ENCODE measurements at places on chromosomes 4 and X. TPM values are rescaled to one million over a fixed set of nuclear protein-coding genes. Genes with fewer than 3 reads are reported as not detected.

DNA sequence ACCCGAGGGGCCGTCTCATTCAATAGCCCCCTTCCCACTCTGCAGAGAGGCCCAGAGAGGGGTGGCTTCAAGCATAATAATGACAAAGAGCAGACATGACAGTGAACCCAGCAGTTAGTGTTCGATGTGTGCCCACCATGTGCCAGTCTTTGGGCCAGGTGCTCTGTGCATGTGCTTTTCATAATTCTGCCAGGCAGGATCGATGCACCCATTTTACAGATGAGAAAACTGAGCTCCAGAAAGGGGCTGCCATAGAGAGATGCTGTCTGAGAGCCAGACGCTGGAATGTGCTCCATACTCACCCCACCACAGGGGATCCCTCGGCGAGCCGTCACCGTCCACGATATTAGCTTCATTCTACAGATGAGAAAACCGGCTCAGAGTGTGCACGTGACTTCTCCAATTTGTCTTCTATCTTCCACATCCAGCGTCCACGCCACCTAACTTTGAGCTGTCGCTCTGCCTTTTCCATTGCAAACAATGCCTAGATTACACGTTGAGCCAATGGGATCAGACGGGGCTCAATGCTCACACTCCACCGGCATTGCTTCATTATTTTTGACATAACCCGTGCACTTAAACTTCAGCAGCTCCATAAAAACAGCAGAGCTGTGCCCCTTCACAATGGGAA, 8.2 kb downstream of the ADRA2C start:
- no peak for DNase-seq
- no peak overlapping the region for H3K27ac ChIP-seq
- H3K27me3 ChIP-seq: no peaks in the 10 kb centered on the region
- no peaks in the 10 kb centered on the region for H3K36me3 ChIP-seq

DNA sequence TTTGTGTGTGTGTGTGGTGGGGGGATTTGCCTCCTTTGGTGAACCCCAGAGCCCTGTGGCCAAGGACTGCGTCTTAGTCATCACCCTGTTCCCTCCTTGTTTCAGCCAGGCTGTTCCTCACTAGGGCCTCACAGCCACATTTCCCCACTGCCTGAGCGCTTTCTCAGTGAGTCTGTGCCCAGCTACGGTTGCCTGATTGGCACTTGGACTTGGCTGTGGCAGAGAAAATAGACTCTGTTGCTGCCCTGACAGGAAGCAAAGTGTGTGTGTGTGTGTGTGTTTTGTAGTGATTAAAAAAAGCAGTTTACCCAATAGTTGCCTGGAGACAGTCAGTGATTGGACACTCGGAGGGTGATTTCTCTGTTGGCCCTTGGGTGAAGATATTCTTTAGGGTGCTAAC, 113.0 kb downstream of the UCHL1 start:
- H3K4me3 ChIP-seq: no peak overlapping the region
- no peak overlapping the region for H3K27ac ChIP-seq
- H3K4me1 ChIP-seq: peaks cover 8% of the 10 kb centered on the region
- no peaks in the 10 kb centered on the region for H3K27me3 ChIP-seq

DNA sequence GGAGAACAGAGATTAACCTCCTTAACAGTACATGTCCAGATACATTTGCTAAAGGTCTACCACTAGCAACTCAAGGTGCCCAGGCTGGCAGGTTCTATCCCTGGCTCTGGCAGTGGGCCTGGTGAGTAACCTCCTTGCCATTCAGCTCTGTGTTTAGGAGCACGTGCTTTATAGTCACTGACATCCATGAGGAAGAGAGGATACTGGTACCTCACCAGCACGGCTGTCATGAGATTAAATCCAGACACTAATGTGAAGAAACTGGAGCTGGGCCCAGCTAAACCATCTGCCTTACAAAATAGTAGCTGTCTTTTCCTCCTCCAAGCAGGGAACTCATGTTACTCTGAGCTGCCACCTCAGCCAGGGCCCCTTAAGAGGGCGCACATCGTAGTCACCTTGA, 45.3 kb downstream of the GPRASP3 start:
- DNase-seq: no peak
- H3K4me3 ChIP-seq: no peak overlapping the region
- H3K27me3 ChIP-seq: no peaks in the 10 kb centered on the region
- no peaks in the 10 kb centered on the region for H3K4me1 ChIP-seq
- H3K27ac ChIP-seq: no peak overlapping the region

DNA sequence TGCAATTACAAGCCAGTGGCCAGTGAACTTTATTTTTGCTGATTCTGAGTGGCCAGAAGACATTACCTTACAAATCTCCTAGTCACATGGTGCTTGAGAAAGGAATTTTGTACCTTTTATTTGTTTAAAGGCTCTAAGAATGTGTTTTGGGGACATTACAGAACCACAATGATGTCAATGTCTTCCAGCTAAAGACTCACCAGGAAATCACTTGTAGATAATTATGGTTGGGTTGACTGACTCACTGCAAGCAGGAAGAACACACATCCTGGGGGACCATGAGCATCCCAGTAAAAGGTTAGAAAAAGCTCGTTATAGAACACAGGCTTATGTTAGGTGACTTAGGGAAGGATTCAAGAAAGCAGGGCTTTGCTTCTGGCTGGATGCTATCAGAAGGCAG, 119.4 kb upstream of the FAM9B start:
- H3K36me3 ChIP-seq: no peaks in the 10 kb centered on the region
- DNase-seq: no peak
- no peak overlapping the region for H3K4me3 ChIP-seq
- no peak overlapping the region for H3K27ac ChIP-seq
- H3K27me3 ChIP-seq: no peaks in the 10 kb centered on the region
- peaks cover 8% of the 10 kb centered on the region for H3K4me1 ChIP-seq

GRCh38 chr4:176653401-176654220, 139.1 kb downstream of the VEGFC start:
- no peaks in the 10 kb centered on the region for H3K27me3 ChIP-seq
- H3K4me3 ChIP-seq: no peak overlapping the region
- no peaks in the 10 kb centered on the region for H3K36me3 ChIP-seq
- DNase-seq: no peak

GRCh38 chr4:120299631-120300030, 233.0 kb upstream of the MAD2L1 start:
- H3K36me3 ChIP-seq: no peaks in the 10 kb centered on the region
- H3K27ac ChIP-seq: no peak overlapping the region
- no peak for DNase-seq
- H3K27me3 ChIP-seq: no peaks in the 10 kb centered on the region
- no peak overlapping the region for H3K4me3 ChIP-seq

DNA sequence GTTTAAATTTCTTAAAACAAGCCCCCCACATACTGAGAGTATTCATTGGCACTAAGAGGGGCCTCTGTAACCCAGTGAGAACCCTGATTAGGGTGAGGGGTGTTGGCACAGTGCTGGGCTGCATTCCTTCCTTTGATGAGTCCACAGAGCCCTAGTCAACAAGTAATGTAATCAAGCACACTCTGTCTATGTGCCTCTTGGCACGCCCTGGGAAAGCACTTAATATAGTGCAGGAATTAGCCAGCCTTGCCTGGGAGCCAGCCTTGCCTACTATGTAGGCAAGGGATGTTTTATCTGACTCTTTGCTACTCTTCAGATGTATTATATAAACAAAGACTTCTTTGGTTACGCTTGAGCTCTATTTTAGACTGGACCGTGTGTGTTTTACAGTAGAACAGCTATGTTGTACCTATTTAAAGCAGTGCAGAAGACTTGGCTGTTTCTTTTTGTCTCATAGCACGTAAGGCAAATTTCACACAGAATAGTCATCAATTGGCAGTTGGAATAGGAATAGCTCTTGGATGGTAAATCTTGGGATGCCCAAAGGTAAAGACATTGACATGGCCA, 64.3 kb downstream of the FRAS1 start:
- no peak overlapping the region for H3K4me3 ChIP-seq
- H3K27ac ChIP-seq: no peak overlapping the region
- DNase-seq: no peak
- no peaks in the 10 kb centered on the region for H3K27me3 ChIP-seq
- peaks cover 14% of the 10 kb centered on the region for H3K4me1 ChIP-seq

DNA sequence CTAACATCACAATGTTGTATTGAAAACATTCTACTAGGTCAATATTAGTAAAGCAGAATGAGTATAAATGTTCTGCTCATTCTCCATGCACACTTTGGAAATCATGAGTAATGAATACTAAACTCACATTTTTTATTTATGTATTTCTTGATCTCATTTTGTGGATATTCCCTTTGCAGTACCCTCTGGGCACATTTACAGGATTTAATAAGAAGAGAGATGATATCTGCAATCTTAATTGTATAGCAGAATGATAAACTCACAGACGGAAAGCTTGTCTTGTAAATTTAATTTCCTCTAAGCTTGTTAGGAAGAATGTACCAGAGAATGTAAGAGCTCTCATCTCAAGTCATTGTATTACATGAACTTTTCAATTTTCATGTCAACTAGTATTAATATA, 1279.7 kb downstream of the PCDH7 start:
- no peak overlapping the region for H3K27ac ChIP-seq
- DNase-seq: no peak
- H3K27me3 ChIP-seq: no peaks in the 10 kb centered on the region
- H3K36me3 ChIP-seq: no peaks in the 10 kb centered on the region

- H3K27ac ChIP-seq: no peak overlapping the region
- no peak for DNase-seq
- H3K4me1 ChIP-seq: peaks cover 3% of the 10 kb centered on the region
- H3K27me3 ChIP-seq: peaks cover 14% of the 10 kb centered on the region
- H3K36me3 ChIP-seq: no peaks in the 10 kb centered on the region
- H3K4me3 ChIP-seq: no peak overlapping the region
These were observed 6.9 kb upstream of the GPR78 start for GRCh38 chr4:8573266-8573665.

GRCh38 chrX:11059933-11060332, 51.2 kb upstream of the HCCS start:
- H3K36me3 ChIP-seq: no peaks in the 10 kb centered on the region
- no peaks in the 10 kb centered on the region for H3K27me3 ChIP-seq
- no peak overlapping the region for H3K27ac ChIP-seq
- H3K4me3 ChIP-seq: no peak overlapping the region
- H3K4me1 ChIP-seq: no peaks in the 10 kb centered on the region

- H3K4me1 ChIP-seq: peaks cover 3% of the 10 kb centered on the region
- H3K4me3 ChIP-seq: no peak overlapping the region
- DNase-seq: peak; percentile 25
- H3K27ac ChIP-seq: no peak overlapping the region
These were observed 173.7 kb downstream of the CENPC start for GRCh38 chr4:67371615-67372014.

DNA sequence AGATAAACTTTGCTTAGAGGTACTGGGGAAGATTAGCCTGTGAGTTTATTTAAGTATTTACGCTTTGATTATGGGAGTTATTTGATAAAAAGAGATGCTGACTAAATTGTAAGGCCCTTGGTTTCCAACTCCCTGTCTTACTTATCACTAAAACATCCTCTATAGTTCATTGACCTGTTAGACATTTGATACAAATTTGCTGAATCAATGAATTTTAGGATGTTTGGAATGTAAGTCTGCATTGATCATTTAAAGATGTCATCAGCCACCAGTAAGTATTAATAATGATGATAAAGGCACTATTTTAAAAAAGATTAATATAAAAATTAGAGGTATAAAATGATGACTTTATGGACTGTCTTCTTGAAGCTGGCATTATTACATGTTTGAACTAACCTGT, 340.6 kb downstream of the SPRY1 start:
- no peaks in the 10 kb centered on the region for H3K27me3 ChIP-seq
- H3K36me3 ChIP-seq: no peaks in the 10 kb centered on the region
- no peak for DNase-seq

- DNase-seq: no peak
- no peaks in the 10 kb centered on the region for H3K36me3 ChIP-seq
- no peaks in the 10 kb centered on the region for H3K4me1 ChIP-seq
These were observed 9.8 kb downstream of the EREG start for GRCh38 chr4:74374561-74375327.

DNA sequence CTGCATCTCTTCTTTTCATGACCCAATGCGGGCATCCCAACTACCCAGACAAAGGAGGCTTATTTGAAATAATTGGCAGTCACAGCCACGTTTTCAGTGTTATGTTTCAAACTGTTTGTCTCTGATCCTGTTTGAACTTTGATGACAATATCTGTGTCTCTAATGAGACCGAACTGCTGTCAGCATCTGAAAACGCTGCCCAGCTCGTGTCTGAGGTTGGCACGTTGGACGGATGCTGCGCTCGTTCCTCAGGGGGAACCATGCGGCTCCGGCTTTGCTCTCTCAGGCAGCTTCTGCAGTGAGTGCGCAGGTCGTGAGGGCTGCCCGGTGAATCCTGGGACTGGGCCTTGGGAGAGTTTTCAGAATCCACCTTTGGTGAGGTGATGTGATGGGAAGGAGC, 58.4 kb upstream of the SORBS2 start:
- no peak for DNase-seq
- no peak overlapping the region for H3K4me3 ChIP-seq
- peaks cover 17% of the 10 kb centered on the region for H3K4me1 ChIP-seq

- H3K36me3 ChIP-seq: no peaks in the 10 kb centered on the region
- H3K27me3 ChIP-seq: no peaks in the 10 kb centered on the region
- no peak overlapping the region for H3K4me3 ChIP-seq
- no peak overlapping the region for H3K27ac ChIP-seq
- no peaks in the 10 kb centered on the region for H3K4me1 ChIP-seq
These were observed 168.3 kb downstream of the BTC start for GRCh38 chr4:74625981-74626380.

DNA sequence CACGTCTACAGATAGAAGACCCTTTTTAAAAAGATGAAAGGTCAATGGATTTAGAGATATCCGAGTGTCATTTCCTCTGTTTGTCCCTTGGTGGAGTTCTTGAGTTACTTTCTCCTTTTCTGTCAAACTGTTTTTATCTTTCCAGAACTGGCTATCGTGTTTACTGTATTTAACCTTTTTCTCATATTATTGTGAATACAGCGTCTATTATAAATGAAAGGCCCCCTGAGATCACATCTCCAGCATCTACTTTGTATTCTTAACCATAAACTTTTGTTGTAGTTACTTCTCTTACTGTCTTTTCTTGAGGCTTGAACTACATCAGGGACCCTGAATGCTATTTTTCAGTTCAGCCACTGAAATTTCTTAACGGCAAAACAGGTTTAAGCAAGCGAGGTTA, 4.0 kb upstream of the PCDH7 start:
- H3K4me3 ChIP-seq: peak overlapping the region; percentile 73
- H3K27ac ChIP-seq: no peak overlapping the region
- DNase-seq: peak; percentile 48
- peaks cover 14% of the 10 kb centered on the region for H3K27me3 ChIP-seq
- peaks cover 6% of the 10 kb centered on the region for H3K4me1 ChIP-seq
- no peaks in the 10 kb centered on the region for H3K36me3 ChIP-seq

DNA sequence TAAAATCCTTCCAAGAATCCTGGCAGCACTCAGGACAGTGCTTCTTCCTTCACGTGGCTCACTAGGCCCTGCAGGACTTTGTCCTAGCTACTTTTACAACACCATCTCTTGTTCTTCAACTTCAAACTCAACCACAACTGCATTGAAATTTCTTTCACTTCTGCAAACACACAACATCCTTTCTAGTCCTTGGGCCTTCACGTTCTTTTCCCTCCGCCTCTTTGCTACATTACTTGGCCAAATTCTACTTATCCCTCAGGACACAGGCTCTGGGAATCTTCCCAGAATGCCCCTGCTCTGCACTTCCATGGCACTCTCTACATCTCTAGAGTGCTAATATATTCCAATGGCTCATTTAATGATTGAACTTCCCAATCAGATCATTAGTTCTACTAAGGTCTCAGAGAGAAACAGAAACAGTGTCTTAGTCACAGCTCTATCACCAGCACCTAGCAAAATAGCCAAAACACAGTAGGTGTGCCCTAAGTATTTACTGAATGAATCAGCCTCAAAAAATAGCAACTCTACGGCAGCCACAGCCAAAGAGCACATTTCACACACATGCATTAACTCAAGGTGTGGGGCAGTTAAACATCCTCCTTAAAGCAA, 73.3 kb downstream of the MANBA start:
- no peak for DNase-seq
- no peak overlapping the region for H3K27ac ChIP-seq
- peaks cover 7% of the 10 kb centered on the region for H3K36me3 ChIP-seq
- no peaks in the 10 kb centered on the region for H3K4me1 ChIP-seq

FGG gene
- not detected for total RNA-seq

SH3BGRL gene
- total RNA-seq: 79.8 TPM

RASGEF1B gene
- total RNA-seq: 9.4 TPM

BTC gene
- 0.81 TPM for total RNA-seq

Data from neural progenitor cell (in vitro differentiated cells).